ENCODE measurements at places on chromosomes 4 and X.

DNA sequence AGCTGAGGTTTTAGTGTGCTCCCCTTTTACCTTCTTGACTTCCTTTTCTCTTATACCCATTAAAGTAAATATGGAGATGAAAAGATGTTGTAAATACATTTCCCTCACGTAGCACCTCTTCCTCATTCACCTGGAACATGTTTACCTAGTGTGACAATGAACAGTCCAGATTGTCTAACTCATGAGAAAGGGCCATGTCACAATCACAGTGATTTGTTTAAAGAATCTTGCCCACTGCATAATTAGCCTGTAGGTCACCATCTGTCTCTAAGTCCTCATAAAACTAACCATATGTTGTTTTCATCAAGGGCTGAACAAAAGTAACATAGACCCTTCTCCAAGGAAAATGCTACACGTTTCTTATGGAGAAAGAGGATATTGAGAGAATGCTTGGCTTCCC is 85.7 kb downstream of the TSPAN5 start:
- no peak for DNase-seq

- no peak for DNase-seq
Measured at GRCh38 chrX:34877436-34877835, 65.2 kb upstream of the FAM47B start.

- no peak for DNase-seq
Measured at GRCh38 chr4:91127192-91127591, 1000.0 kb downstream of the CCSER1 start.

GRCh38 chr4:185624259-185624589 is 88.9 kb upstream of the PDLIM3 start:
- DNase-seq = no peak

GRCh38 chr4:100278567-100278966 is 88.3 kb upstream of the DDIT4L start:
- DNase-seq = no peak

DNA sequence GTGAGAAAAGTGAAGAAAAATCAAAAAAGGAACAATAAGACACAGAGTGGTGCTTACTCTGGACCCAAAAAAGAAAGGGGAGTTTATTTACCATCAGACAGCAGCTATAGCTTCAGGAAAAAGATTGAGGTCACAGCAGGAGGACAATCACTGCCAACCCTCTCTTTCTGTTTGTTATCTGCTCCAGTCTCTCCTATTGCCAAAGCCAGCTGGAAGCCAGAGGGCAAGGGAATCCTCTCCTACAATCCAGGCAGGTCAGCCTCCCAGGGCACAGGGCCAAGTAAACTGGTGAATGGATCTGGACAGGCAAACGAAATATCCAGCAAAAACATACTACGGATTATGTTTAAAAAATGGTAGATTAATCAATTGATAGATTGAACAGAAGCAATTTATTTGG is 306.9 kb upstream of the SLIT2 start:
- DNase-seq = no peak

GRCh38 chr4:94979621-94980020 is 221.9 kb downstream of the BMPR1B start:
- no peak for DNase-seq

DNA sequence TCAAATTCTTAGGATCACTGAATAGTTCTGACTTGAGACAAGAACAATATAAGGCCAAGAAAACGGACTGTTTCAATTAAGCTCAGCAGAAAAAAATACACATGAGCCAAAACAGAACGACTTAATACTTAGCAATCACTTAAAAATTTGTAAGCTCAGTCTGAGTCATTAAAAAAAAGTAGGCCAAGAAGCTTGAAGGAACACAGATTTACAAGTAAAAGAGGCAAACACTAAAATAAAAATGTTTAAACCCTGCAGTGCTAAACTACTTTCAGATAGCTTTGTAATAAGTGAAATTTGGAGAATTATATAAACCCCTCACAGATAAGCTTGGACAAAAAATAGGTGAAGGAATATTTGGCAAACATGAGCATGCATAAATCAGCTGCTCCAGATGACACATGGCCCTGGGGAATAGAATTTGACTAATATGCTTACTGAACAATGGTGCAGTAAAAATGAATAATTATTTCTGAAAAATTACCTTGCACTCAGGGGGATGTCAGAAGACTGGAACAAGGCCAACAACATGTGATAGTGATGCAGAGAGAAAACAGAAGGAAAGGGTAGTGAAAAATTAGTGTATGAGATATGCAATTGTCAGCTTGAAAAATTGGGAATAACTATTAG is 49.6 kb downstream of the LNX1 start:
- DNase-seq = no peak

- no peak for DNase-seq
Measured at GRCh38 chrX:102723456-102723855, 2.9 kb downstream of the GPRASP3 start.

DNA sequence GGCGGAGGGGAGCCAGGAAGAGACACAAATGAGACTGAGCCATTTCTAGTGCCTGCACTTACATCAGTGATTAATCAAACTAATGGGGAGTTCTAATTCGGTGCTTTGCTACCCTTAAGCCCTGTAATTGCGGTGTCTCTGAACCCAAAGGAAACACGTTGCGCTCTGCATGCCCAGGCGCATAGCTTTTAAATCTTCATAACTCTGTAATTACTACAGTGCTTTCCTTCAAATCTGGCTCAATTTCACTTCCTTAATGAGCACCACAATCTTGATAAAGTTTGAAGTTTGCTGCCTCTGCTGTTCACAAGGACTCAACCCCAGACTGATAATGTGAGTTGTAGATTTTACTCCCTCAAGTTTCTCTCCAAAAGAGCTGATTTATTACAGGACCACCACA is 5.7 kb upstream of the NHS start:
- no peak for DNase-seq

- DNase-seq = no peak
Measured at GRCh38 chr4:2650276-2650675, 105.9 kb downstream of the TNIP2 start.

DNA sequence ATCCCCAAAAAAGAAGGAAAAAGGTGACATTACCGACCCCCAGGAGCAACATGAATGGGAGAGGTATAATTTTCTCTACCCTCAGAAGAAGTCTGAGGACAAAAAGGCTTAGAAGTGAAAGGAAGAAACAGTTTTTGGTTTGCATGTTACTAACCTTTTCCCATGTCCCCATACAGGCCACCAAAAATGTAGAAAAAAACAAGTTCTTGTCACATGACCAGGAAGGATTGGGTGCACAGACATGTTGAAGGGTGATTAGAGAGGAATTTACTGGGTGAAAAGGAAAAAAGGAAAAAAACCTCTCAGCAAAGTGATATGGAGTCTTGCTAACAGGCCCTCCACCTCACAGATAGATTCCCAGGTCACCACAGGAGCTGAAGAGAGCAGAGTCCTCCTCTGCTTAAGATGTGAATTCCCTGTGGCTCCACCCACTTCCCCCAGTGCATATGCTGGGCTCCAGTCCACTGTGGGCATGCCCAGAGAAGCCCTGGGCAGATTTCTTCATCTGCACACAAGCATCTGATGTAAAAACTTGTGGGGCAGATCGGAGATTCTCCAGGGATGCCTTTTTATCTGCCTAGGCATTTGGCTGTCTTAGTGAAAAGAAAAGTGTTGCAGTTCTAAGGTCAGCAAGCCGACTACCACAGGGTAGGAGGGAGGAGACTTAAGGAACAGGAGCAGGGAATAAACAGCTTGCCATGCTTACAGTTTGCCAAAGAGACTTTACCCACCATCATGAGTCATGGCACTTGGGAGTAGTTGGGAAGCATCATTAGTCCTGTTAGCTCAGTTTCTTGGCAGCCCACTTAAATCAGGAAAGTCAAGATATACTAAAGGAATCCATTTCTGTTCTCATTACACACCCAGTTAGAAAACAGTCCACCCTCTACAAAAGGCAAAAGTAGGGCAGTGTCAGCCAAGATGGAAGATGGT is 25.0 kb upstream of the PASD1 start:
- no peak for DNase-seq

Data from nephron progenitor cell (in vitro differentiated cells).